ENCODE measurements at places on chromosomes 12 and 14. TPM values are rescaled to one million over a fixed set of nuclear protein-coding genes. Genes with fewer than 3 reads are reported as not detected.

DNA sequence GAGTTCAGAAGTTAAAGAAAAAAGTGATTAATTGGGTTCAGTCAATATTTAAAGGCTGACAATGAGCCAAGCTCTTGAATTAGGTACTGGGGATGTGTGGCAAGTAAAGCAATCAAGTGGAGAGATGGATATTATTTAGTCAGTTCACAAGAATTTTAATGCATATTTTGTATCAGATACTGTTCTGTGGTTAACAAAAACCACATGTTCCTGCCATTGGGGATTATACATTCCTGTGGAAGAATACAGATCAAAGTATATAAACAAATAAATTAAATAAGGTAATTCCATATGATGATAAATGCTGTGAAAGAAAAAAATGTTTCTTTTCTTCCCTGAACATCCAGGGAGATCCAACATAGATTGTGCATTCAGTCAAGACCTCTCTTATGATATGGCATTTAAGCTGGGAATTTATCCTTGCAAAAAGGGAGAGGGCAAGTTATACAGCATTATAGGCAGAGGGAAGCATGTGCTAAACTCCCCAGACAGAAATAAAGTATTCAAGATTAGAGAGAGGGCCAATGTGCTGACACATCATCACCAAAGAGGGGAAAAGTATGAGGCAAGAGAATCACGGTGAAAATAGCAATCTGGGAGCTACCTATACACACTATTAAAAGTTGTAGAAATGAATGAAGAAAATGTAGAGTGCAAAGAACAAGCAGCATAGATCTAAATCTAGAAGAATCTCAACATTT lies 17.6 kb upstream of the A2M start:
- DNase-seq = no peak

- no peak for DNase-seq
Observed at GRCh38 chr12:5515458-5515857, 83.5 kb downstream of the NTF3 start.

- DNase-seq = no peak
Observed at GRCh38 chr14:61501714-61502458, 180.5 kb downstream of the PRKCH start.

GRCh38 chr12:121543786-121544185 lies 37.0 kb downstream of the KDM2B start:
- no peak for DNase-seq

- DNase-seq = no peak
Observed at GRCh38 chr14:103391048-103391447, 5.8 kb downstream of the MARK3 start.

- DNase-seq = no peak
Observed at GRCh38 chr14:54420478-54421142, 20.6 kb downstream of the CNIH1 start.

DNA sequence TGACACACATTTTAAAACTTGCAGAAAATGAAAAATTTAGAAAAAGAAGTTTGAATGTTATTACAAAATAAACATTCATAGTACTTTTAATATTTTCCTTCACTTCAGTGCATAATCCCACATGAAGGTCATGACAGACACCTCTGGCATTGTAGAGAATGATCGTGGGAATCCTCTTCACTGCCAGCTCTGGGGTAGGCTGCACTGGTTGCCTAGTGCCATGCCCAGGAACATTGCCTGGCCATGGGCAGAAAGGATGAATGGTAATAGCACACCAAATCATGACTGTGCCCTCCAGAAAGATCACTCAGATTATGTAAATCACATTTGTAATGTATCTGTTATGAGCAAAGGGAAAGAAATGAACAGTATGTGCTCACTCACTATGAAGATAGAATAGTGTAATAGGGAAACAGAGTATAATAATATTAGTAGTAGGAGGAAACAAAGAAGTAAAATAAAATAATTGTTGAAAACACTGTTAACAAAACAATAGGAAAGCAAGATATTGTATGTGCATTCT lies 161.6 kb downstream of the PLCZ1 start:
- DNase-seq = no peak

GRCh38 chr12:31456562-31456961 lies 130.6 kb upstream of the SINHCAF start:
- no peak for DNase-seq

GRCh38 chr12:90250042-90250441 lies 541.4 kb upstream of the ATP2B1 start:
- DNase-seq = no peak

DNA sequence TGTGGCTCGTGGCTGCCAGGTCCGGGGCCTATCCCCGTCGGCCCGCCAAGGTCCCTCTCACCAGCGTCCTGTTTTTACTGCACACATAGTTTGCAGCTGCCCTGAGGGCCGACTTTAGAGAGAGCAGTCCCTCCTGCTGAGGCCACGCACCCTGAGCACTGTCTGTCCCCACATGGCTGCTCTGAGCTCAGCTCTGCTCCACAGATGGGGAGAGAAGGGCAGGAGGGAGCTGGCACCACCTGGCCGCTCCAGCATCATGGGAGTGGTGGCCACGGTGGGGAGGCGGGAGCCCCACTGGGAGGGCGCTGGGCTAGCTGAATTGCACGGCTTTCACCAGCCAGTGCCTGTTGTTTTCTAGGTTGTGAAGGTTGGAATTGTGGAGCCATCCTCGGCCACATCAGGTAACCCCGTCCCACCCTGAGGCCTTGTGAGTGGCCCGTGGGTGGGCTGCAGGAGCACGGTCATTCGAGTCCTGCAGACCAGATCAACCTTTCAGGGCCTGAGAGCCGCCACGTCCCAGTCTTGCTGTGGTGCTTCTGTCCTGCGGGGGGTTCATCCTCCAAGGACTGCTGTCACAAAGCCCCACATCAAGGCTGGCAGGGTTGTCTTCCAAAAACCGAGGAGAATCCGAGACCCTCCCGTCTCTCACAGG lies 7.4 kb upstream of the TEX22 start:
- DNase-seq = no peak

- DNase-seq = no peak
Observed at GRCh38 chr12:3962631-3963483, 89.7 kb upstream of the PARP11 start.

- no peak for DNase-seq
Observed at GRCh38 chr14:59566725-59567124, 9.9 kb downstream of the CCDC175 start.

- DNase-seq = no peak
Observed at GRCh38 chr14:53882684-53883083, 73.9 kb downstream of the BMP4 start.

DNA sequence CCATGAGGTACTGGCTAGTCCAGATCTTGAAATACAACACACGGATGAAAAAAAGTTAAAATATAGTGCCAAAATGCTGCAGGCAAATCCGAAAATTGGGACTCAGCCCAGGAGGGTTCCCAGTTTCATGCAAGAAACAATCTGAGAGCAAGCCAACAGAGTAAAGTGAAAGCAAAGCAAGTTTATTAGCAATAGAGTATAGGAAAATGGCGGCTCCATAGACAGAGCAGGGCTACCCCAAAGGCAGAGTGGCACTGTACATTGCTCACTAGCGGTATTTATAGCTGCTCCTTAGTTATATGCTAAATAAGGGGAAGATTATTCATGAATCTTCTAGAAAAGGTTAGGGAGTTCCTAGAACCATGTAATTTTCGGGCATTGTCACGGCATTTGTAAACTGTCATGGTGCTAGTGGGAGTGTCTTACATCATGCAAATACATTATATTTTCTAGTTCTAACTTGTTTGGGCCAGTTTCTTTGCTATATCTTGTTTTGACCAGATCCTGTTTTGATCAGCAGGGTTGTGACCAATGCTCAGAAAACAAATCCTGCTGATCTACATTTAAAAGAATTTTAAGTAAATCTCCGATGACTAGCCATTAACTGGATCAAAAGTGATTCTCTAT lies 29.1 kb downstream of the RECQL start:
- DNase-seq = no peak

GRCh38 chr14:101058571-101058970 lies 155.0 kb upstream of the RTL1 start:
- DNase-seq = no peak

- DNase-seq = no peak
Observed at GRCh38 chr14:21796916-21797315, 123.3 kb upstream of the OR4E1 start.

GRCh38 chr14:24241829-24242443 lies 487 bp downstream of the TINF2 start:
- peak; percentile 92 for DNase-seq

DNA sequence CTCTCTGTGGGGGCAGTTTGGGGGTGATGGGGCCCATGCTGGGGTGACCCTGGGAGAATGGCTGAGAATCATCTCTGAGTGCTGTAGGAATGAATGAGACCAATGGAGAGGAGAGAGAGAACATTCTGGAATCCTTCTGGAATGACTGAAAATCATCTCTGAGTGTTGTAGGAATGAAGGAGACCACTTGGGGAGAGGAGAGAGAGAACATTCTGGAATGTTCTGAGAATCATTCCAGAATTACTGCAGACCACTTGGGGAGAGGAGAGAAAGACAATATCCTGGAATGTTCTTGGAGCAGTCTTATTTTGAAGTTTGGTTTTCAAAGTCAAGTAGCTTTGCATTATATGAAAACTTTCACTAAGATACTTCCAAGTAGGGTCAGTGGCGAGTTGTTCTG lies 64.3 kb downstream of the ZNF664 start:
- DNase-seq = no peak

- no peak for DNase-seq
Observed at GRCh38 chr12:89456565-89456964, 68.0 kb downstream of the GALNT4 start.

DNA sequence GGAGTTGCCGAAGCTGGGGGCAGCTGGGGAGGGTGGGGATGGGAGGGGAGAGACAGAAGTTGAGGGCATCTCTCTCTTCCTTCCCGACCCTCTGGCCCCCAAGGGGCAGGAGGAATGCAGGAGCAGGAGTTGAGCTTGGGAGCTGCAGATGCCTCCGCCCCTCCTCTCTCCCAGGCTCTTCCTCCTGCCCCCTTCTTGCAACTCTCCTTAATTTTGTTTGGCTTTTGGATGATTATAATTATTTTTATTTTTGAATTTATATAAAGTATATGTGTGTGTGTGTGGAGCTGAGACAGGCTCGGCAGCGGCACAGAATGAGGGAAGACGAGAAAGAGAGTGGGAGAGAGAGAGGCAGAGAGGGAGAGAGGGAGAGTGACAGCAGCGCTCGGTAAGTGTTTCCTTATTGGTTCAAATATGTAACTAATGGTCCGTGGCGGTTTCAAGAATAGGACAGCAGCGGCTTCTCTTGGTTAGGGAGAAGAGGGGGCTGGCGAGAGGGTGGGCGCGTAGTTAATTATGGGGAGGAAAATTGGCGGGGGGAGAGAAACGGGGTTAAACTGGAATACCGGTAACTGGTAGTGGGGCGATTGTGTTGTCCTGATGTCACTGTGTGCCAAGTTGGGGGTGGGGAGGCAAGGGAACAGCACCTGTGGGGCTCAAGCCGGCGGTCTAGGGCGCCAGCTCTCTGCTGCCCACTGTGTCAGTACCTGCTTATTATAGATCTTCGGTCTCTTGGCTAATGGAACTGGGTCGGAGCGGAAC lies 8.4 kb downstream of the HOXC8 start:
- no peak for DNase-seq

GRCh38 chr12:32273063-32273522 lies 126.3 kb upstream of the FGD4 start:
- no peak for DNase-seq

TESPA1 gene
- not detected for total RNA-seq

NDRG2 gene
- total RNA-seq = 111 TPM

NCOR2 gene
- total RNA-seq = 436 TPM

OR4Q2 gene
- total RNA-seq = not detected

MYH6 gene
- total RNA-seq = not detected

HOXC6 gene
- total RNA-seq = not detected

SLC10A1 gene
- total RNA-seq = not detected

ACVRL1 gene
- total RNA-seq = 52.1 TPM

RNASE3 gene
- not detected for total RNA-seq

CD163 gene
- total RNA-seq = 63.1 TPM
